ENCODE measurements at places on chromosomes 3 and 15. TPM values are rescaled to one million over a fixed set of nuclear protein-coding genes. Genes with fewer than 3 reads are reported as not detected.

TBC1D23 gene
- 14.3 TPM for total RNA-seq

SAXO2 gene
- total RNA-seq: 3.2 TPM

ARPP21 gene
- 0.08 TPM for total RNA-seq

SERINC4 gene
- total RNA-seq: 0.08 TPM

TM4SF18 gene
- 40.4 TPM for total RNA-seq
